ENCODE measurements at places on chromosomes 2 and 18.
A peak's percentile ranks its signal among the peaks of the same experiment; 100 is the strongest.

- no peak for DNase-seq
Observed at GRCh38 chr2:170745305-170745704, 24.9 kb upstream of the ERICH2 start.

GRCh38 chr2:27683390-27684071 lies 19.8 kb downstream of the SLC4A1AP start:
- DNase-seq = peak; percentile 80

GRCh38 chr18:41227993-41228392 lies 727.0 kb upstream of the PIK3C3 start:
- no peak for DNase-seq

DNA sequence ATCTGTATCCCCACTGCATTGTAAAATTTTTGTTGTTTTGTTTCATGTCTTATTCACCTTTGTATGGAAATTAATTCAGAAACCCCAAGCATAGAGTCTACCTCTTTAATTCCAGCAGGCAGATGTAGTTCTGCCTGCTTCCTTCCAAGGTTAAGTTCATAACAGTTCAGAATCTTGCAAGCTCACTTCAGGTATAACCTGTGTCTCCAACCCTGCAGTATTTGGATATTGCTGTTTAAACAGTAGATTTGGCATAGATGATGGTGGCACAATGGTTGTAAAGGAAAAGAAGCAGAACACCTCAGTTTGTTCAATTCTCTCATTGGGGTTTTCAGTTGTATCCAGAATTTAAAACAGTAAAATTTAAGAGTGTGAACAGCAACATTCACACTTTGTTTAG lies 21.2 kb downstream of the SULT1C2 start:
- DNase-seq = no peak

- peak; percentile 42 for DNase-seq
Observed at GRCh38 chr2:213015387-213016165, 135.8 kb downstream of the IKZF2 start.

Data from activated T-cell treated with anti-CD3 and anti-CD28 coated beads, Interleukin-2, amount 50 U/mL, for 24 hours (primary cell).